ENCODE measurements at places on chromosomes 2 and 18.
A peak's percentile ranks its signal among the peaks of the same experiment; 100 is the strongest.

DNA sequence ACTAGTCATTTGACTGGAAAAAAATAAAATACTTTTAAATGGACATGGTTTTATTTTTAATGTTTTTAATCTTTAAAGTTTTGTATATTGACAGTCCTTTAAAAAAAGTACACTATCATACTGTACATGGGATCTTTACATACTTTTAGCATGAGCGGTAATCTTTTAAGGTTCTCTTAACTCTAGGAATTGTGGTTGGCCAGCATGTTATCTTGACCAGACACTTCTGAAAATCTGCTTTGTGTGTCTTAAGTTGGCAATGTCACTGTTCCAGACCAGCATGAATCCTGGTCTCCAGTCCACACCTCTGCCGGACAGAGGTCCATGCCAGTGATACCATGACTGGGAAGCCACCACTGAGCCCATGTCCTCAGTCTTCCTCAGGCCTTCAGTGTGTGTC lies 17.7 kb downstream of the ITGB1BP1 start:
- DNase-seq, result no peak

DNA sequence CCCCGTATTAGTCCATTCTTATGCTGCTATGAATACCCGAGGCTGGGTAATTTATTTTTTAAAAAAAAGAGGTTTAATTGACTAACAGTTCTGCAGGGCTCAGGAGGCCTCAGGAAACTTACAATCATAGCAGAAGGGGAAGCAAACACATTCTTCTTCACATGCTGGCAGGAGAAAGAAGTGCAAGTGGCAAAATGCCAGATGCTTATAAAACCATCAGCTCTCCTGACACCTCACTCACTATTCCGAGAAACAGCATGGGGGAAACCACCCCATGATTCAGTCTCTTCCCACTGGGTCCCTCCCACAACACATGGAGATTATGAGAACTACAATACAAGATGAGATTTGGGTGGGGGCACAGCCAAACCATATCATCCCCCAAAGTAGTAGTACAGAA lies 2148.5 kb upstream of the PIK3C3 start:
- DNase-seq, result no peak

- no peak for DNase-seq
These were observed 34.9 kb upstream of the DYNC1I2 start for GRCh38 chr2:171652416-171652785.

- DNase-seq, result no peak
These were observed 233.3 kb downstream of the AGAP1 start for GRCh38 chr2:235727174-235727573.

DNA sequence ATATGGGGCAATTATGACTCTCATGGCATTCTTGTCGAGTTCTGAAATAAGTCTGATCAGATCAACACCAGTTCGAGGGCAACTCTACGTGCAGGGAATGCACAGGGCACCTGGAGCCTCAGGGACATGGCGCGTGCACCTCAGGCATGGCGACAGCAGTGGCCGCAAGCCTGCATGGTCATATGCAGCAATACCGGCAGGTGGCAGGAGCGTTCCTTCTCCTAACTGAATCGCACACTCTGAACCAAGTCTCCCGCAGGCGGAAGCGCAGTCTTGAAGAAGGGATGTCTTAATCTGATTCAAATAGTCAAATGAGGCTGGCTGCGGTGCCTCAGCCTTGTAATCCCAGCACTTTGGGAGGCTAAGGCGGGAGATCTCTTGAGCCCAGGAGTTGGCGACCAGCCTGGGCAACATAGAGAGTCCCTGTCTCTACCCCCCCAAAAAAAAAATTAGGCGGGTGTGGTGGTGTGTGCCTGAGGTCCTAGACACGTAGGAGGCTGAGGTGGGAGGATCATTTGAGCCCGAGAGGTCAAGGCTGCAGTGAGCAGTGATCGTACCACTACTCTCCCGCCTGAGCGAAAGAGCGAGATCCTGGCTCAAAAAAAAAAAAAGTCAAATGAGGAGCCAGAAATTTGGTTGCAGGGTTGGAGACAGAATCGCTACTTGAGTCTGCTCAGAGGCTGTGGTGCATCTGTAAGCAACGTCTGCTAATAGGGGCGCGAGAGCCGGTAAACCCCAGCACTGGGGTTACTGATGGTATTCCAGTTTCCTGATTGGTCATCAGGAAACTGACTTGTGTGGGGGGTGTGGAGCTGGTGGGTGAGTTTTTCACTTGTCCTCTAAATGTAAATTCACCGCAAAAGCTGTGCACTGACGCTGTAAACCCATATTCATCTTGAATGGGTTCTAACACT lies 28.8 kb downstream of the FHL2 start:
- peak; percentile 62 for DNase-seq

DNA sequence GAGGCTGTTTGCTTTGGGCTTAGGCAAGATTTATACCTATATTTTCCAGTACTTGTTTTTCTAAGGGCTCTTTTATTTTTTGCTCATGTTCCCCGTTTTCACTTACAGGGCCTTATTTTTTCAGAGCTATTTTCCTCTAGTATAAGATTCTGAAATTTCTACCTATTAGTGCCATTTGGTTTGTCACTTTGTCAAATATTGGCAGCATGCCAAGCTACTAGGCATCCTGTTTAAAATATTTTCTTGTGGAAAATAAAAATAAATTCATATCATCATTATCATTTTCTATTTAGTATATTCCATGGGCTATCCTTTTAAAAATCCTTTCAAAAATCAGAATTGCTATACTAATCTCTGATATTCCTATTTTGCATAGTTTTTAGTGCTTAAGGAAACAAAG lies 64.8 kb upstream of the CHST9 start:
- DNase-seq, result no peak

DNA sequence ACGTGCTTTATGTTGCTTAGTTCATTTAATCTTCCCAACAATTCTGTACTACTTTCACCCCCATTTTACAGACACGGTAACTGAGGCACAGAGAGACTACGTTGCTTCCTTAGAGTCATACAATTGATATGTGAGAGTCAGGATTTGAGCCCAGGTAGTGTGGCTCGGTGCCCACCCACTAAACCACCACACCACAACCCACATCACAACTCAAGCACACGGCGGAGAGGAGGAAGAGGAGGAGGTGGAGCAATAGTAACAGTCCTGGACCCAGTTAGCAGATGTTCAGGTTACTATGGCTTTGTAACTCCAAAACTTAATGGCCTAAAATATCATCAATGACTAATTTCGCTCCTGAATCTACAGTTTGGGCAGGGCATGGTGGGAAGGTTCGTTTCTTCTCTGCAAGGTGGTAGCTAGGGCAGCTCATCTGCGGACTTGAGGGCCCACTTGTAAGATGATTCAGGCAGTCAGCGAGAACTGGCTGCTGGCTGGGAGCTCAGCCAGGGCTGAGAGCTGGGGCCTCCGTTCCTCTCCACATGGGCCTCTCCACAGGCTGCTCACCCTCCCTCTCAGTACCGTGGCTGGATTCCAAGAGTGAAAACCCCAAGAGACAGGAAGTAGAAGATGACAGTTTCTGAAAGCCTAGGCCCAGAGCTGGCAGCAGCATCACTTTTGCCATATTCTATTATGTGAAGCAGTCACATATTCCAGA lies 167.1 kb downstream of the ZFP36L2 start:
- peak; percentile 38 for DNase-seq

DNA sequence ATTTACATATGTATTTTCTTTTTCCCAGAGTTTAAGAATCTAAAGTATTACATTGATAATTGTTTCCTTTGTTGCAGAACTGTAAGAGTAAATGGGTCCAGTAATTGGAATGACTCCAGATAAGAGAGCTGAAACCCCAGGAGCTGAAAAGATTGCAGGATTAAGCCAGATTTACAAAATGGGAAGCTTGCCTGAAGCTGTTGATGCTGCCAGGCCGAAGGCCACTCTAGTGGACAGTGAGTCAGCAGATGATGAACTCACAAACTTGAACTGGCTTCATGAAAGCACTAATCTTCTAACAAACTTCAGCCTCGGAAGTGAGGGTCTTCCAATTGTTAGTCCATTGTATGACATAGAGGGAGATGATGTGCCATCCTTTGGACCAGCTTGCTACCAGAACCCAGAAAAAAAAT lies 183.8 kb upstream of the STON1 start:
- DNase-seq, result no peak

- DNase-seq, result no peak
These were observed 144.8 kb downstream of the SUCLG1 start for GRCh38 chr2:84314250-84314649.

DNA sequence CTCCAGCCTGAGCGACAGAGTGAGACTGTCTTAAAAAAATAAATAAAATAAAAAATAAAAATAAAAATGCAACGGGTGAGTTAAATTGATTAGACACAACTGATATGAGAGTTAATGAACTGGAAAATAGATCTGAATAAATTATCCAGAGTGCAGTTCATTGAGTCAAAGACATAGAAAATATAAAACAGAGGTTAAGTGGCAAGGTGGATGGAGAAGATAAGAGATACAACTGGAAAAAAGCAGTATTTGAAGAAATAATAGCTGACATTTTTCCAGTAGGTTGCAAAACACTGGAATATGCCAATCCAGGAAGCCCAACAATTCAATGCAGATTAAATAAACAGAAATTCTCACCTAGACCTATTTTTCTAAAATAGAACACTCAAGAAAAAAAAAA lies 10.7 kb downstream of the CGREF1 start:
- DNase-seq, result no peak

- no peak for DNase-seq
These were observed 15.2 kb downstream of the NPAS2 start for GRCh38 chr2:100835006-100835659.

- DNase-seq, result peak; percentile 8
These were observed 210.0 kb downstream of the RBM43 start for GRCh38 chr2:151051574-151052220.

- no peak for DNase-seq
These were observed 296.9 kb downstream of the ZNF521 start for GRCh38 chr18:25055076-25055475.

- no peak for DNase-seq
These were observed 72.9 kb upstream of the RBM44 start for GRCh38 chr2:237725661-237726060.

DNA sequence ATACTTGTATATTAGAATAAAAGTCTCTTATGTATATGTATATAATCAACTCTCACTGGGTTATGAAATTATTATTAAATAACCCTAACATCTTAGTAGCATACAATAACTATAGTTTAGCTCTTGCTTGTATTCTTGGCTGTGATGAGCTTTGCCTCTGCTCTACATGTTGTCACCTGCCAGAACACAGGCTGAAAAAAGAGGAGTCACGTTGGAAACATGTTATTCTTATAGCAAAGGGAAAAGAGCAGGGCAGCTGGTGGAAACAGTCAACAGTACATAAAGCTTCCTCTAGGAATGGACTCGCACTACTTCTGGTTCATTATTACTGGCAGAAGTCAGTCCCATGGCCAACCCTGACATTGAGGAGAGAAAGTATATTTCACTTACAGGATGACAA lies 362.0 kb upstream of the KYNU start:
- no peak for DNase-seq

DNA sequence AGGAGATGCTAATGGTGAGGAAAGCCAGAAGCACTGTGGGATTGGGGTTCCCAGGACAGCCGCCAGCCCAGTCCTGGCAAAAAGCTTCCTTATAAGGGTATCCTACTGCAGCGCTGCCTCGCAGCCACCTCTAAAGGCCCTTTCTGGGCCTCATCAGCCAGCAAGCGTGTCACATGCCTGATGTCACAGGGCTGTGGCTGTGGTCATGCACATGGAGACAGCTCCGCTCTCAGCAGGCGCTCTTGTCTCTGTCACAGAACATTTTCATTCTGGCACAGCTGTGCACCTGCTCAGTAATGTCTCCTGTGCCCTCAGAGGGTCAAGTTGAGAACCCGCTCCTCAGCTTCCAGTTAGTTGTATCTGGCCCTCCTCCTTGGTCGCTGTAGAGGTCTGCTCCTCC lies 17.7 kb upstream of the MAL start:
- no peak for DNase-seq

GRCh38 chr2:40287195-40287594 lies 164.7 kb downstream of the SLC8A1 start:
- DNase-seq, result no peak

DNA sequence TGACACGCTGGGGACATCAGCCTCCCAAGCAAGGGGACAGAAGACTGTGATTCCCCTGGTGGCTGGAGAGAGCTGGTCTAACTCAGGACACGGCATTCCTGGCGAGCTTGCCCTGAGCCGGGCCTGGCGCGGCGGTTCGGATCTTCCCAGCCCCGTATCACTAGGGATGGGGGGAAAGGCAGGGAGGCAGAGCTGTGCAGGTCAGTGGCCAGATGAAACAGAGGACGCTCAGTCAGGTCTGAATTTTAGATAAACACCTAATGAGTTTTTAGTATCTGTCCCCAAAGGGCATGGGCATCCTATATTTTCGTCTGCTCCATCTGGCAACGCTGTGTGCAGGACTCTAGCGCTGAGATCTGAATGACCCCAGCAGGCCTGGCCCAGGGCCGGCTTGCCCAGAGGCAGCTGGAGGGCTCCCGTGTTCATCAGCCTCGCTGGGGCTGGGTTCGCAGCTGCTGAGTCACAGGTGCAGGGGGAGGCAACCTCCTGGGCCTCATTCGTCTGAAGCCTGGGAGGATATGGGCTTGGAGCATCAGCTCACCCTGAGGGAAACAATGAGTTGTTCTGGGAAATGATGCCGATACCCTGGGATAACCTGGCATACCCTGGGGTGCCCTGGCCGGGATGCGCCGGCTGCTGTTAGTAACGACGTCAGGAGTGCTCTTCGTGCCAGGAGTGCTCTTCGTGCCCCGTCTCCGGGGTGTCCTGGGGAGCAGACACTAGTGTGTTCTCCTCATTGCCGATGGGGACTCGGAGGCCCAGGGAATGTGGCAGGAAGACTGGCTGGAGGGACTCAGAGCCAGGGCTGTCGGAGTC lies 48.1 kb upstream of the HPCAL1 start:
- no peak for DNase-seq

Measured in effector memory CD4-positive, alpha-beta T cell (primary cell).